ENCODE measurements at places on chromosomes 11 and 22.

- peak; percentile 86 for DNase-seq
These were observed 67.7 kb downstream of the BCL2L13 start for GRCh38 chr22:17705951-17706900.

- peak; percentile 50 for DNase-seq
These were observed 13.5 kb downstream of the SLC43A1 start for GRCh38 chr11:57501953-57502352.

DNA sequence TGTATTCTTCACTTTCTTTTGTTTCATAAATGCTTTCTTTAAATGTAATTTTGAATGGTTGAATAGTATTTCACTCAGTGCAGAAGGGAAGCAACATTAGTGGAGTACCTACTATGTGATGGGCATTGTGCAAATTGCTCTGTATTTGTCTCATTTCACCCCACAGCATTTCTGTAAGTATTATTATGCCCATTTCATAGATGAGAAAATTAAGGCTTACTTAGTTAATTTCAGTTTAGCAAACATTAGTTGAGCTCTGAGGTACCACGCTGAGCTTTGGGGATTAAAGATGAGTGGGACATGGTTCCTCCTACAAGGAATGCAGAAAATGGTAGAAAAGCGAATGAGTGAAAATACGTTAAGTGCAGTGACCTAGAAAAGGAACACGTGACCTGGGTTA, 58.1 kb downstream of the SWAP70 start:
- DNase-seq = no peak

DNA sequence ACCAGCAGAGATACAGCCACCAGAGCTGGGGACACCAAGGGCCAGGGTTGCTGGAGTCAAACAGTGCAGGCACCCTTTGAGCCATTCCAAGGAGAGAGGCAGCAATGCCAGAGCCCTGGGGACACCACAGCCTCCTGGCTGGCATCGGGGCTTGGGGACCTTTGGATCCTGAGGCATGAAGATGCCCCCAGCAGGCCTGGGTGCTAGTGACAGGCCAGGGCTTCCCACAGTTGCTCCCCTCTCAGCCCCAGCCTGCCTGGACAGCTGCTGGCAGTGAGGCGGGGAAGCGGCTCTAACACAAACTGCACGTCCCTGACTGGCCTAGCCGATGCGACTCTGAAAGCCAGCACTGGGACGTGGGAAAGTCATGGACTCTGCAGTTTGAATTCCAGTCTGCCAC, 2.7 kb downstream of the CD5 start:
- DNase-seq = no peak

GRCh38 chr11:111422494-111423249, 43.6 kb upstream of the POU2AF1 start:
- DNase-seq = no peak

DNA sequence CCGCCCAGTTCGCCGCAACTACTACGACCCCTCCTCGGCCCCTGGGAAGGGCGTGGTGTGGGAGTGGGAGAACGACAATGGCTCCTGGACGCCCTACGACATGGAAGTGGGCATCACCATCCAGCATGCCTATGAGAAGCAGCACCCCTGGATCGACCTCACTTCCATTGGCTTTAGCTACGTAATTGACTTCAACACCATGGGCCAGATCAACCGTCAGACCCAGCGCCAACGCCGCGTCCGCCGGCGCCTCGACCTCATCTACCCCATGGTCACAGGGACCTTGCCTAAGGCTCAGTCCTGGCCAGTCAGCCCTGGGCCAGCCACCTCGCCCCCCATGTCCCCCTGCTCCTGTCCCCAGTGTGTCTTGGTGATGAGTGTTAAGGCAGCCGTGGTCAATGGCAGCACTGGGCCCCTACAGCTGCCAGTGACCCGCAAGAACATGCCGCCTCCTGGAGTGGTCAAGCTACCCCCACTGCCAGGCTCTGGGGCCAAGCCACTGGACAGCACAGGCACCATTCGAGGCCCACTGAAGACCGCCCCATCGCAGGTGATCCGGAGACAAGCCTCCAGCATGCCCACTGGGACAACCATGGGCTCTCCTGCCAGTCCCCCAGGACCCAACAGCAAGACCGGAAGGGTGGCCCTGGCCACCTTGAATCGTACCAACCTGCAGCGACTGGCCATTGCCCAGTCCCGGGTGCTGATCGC, 10.0 kb downstream of the DTX4 start:
- no peak for DNase-seq

DNA sequence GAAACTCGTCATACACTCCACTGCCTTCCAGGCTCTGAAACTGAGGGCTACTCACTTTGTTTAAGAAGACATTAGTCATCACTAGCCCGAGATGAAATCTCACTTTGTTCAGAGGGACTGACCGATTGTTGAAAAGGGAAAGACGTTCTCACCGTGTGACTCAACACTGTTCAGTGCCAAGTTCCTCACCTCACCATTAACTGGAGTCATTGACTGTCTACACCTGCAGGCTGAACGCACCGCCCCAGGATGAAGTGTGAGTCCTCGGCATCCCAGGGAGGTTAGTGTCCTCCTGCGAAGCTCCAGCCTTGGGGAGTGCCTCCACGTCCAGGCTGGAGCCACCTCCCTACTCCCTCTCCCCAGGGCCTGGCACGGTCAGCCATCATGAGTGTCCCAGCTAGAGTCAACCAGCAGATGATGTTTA, 30.4 kb downstream of the FADD start:
- peak; percentile 40 for DNase-seq

DNA sequence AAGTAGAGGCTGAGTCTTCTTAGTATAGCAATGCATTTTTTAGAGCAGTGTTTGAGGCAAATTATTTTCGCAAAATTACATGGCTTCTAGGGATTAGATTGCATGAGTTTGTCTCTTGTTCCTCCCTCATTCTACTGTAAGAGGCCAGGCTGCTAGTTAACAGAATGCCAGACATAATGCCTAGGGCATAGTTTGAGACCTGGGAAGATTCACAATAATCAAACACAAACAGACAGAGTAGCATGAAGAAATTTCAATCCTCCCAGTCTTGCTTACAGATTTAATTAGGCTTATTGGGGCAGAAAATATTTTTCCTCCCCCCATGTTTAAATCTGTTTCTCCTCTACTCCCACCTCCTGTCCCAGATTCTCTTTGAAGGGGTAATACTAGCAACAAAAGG, 48.3 kb downstream of the ARHGEF12 start:
- DNase-seq = no peak

GRCh38 chr11:76653674-76654284, 16.8 kb downstream of the LRRC32 start:
- DNase-seq = peak; percentile 68

DNA sequence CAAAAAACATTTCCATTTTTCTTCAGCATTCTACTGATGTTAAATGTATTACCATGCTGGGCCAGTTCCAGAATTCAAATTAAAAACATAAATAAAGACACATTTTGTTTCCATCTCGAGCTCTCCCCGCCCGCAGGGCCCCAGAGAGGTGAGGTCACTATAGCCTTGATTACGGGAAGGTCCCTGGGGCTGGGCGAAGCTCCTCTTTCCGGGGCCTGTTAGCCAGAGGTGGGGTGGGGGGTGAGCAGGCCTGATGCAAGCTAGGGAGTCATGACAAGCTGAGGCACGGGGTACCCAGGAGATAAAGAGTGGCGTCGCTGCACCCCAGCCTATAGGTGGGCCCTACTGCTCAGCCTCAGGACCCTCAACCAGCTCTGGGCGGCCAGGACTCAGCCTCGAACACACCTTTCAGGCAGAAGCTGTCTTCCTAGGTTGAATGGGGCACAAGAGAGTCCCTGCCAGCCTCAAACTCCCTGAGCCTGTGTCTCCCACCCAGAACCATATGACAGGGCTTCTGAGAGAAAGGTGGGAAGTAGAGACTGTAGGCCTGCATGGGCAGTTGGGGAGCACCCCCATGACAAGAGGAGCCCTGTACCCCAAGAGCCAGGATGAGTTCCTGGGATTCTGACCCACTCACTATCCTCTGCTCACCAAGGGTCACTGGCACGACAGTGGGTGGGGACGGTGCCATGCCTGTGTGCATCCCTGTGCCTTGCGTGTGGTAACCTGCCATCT, 34.8 kb downstream of the KCNQ1OT1 start:
- DNase-seq = no peak

DNA sequence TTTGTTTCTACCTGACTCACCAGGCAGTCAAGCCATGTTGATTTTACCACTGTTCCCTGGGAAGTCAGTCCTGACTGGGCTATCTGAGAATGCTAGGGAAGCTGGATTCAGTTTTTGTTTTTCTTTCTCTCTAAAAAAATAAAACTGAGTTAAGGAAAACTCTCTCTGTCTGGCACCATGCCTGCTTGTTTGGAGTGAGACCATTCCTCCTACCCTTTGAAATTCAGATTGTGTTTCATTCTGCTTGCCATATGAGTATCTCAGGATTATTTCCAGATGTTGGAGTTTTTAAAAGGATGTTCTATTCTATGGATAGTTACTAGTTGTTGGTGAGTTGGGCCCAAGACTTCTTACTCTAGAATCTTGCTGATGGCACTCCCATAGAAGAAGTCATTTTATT, 1917.0 kb downstream of the LRRC4C start:
- no peak for DNase-seq

DNA sequence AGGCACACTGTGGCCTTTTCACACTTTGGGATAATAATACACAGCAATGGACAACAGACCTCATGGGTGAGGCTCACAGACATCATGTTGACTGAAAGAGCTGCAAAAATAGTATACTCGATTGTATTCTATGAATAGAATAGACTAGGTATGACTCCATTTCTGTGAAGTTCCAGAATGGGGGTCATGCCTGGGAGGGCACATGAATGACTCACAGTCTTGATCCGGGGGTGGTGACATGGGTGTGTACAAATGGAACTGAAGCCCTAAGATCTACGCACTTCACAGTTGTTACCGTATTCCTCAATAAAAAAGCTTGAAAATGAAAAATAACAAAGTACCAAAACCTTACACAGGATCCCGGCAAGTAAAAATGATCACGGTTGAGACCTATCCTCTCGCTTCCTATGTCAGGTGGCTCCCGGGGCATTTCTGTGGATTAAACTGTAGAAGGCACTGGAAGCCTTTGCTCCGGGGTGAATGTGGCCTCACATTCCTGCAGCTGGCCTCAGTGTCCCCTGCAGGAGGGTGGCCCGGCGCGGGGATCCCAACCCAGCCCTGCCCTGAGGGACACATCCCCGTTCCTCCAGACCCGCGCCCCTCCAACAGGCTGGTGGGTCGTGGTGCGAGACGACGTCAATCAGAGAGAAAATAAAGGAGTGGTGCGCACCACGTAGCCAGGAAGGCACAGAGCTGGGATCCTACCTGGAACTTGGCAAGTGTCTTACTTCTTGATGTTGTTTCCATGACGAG, 75.9 kb downstream of the NECTIN1 start:
- no peak for DNase-seq

GRCh38 chr11:68016904-68017817, 7.0 kb downstream of the ALDH3B1 start:
- DNase-seq = no peak

DNA sequence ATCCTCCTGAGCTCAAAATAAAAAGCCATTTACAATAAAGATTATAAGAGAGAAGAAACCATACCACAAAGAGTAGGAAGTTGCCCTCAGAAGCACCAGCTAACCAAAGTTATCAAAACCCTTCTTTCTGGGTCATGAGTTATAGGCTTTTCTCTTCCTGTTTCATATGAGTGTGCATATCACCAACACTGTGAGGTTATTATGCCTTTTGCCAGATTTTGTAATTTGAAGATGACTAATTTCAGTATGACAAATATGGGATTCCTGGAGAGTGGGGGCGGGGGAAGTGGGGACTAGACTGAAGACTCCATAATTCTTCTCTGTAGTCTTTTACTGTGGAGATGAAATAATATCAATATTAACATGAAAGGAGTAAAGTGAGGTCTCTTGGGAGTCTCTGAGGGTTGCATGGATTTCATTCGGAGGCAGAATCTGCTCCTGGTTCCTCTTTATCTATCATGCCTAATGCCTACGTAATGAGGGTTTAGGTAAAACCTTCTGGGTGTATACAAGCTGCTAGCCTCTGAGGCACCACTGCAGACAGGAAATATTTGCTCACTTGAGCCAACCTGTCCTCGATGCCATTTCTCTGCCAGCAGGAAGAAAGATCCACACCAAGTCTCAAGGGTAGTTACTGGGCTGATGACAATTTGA, 2.1 kb downstream of the LPXN start:
- DNase-seq = peak; percentile 93
